ENCODE measurements at places on chromosomes 11 and 22. TPM values are rescaled to one million over a fixed set of nuclear protein-coding genes. Genes with fewer than 3 reads are reported as not detected.

The OR4C13 gene
- not detected for total RNA-seq

The MYOD1 gene
- total RNA-seq: not detected

The ARHGAP20 gene
- total RNA-seq: 48.6 TPM

The ASRGL1 gene
- total RNA-seq: 16.1 TPM

The NAV2 gene
- total RNA-seq: 13.6 TPM

The TMA7B gene
- not detected for total RNA-seq

The CBLIF gene
- not detected for total RNA-seq

The OR8G5 gene
- total RNA-seq: not detected

The RIC3 gene
- 3.2 TPM for total RNA-seq

The NOL12 gene
- 18.7 TPM for total RNA-seq

The CREB3L1 gene
- total RNA-seq: 1.9 TPM

The GRAP2 gene
- total RNA-seq: 1.5 TPM

The SPI1 gene
- total RNA-seq: 36.8 TPM

The C11orf98 gene
- total RNA-seq: 13.7 TPM

The RNF214 gene
- total RNA-seq: 13.2 TPM

The FTH1 gene
- 8,423 TPM for total RNA-seq

The OR51F1 gene
- not detected for total RNA-seq

The OR8B2 gene
- total RNA-seq: not detected

The HORMAD2 gene
- not detected for total RNA-seq

The OR2AG1 gene
- not detected for total RNA-seq

The OR51E2 gene
- 0.33 TPM for total RNA-seq

The APOBEC3B gene
- total RNA-seq: 1.3 TPM

The OR8I2 gene
- total RNA-seq: not detected

The ENDOD1 gene
- 33.7 TPM for total RNA-seq

The OR52E6 gene
- total RNA-seq: not detected

The APOBEC3H gene
- total RNA-seq: not detected

The MGAT3 gene
- total RNA-seq: 13.4 TPM

Measured in subcutaneous adipose tissue (tissue), 4 donors.